ENCODE measurements at places on chromosomes 5 and 9. TPM values are rescaled to one million over a fixed set of nuclear protein-coding genes. Genes with fewer than 3 reads are reported as not detected.
A peak's percentile ranks its signal among the peaks of the same experiment; 100 is the strongest.

DNA sequence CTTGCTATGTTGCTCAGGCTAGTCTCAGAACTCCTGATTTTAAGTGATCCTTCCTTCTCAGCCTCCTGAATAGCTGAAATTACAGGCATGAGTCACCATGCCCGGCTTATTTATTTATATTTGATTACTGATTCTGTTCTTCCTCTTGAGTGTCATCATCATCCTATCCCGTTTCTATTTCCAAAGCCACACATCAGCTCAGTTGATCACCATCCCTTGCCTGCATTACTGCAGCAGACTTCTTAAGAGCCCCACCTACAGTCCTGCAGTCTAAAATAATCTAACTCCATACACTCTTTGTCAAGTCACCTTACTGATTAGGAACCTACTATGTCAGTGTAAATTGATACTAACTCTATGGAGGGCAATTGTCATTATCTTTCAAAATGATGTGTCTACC is 138.9 kb upstream of the RAI14 start:
- no peaks in the 10 kb centered on the region for H3K36me3 ChIP-seq
- H3K4me1 ChIP-seq = peaks cover 26% of the 10 kb centered on the region

DNA sequence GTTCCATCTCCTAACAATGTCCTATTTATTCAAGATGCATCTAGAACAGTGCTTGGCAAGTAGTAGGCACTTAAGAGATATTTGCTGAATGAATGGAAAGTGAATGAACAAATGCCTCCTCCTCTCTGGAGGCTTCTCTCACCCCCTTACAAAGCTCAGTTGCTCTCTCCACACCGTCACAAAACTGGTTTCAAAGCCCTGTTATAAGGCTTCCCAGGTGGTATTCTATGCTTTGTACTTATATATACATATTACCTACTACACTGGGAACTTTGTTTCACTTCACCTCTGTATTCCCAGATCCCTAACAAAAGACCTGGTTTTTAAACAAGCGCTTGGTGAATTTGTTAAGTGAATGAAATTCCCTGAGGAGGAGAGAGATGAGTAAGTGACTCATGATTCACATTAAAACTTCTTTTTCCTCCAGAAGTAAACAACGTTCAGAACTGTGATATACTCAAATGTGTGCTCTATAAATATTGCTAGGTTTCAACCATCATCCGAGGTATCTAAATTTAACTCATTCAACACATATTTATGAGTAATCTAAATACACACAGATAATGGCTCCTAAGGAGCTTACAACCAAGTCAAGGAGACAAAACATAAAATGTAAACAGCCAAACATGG is 36.0 kb downstream of the DENND1A start:
- no peaks in the 10 kb centered on the region for H3K27me3 ChIP-seq
- H3K4me3 ChIP-seq = no peak overlapping the region
- H3K4me1 ChIP-seq = no peaks in the 10 kb centered on the region
- DNase-seq = no peak
- no peak overlapping the region for H3K27ac ChIP-seq

DNA sequence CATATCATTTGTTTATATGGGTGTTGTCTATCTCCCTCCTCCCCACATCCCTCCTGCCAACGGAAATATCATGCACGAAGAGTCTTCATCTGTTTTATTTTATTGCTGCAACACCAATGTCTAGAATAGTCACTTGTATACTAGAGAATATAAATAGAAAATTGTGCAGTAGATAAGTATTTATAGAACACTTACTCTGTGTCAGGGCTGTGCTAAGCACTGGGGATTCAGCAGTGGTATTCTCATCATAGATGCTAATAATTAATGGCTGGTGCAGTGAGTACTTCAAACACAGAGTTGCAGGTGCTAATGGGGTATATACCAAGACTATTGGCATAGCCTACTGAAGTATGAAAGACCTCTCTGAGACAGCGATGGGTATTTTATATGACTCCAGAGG is 353.5 kb upstream of the CDH6 start:
- no peak overlapping the region for H3K27ac ChIP-seq
- no peak overlapping the region for H3K4me3 ChIP-seq
- no peaks in the 10 kb centered on the region for H3K4me1 ChIP-seq
- H3K27me3 ChIP-seq = no peaks in the 10 kb centered on the region
- DNase-seq = no peak

DNA sequence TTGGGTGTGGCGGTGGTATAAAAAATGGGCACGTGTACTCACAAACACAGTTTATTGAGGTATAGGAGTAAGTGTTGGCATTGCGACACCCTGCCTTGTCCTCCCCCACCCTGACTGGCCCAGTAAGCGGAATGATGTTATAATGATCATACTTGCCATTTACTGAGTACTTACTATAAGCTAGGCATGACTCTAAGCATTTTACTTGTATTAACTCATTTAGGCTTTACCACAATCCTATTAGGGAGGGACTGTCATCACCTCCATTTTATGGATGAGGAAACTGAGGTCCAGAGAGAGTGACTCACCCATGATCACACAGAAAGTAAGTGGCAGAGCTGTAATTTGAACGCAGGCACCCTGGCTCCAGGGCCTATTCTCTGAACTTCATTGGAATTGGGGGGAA is 2.3 kb downstream of the SMIM3 start:
- no peaks in the 10 kb centered on the region for H3K36me3 ChIP-seq
- H3K27ac ChIP-seq = peak overlapping the region; percentile 97
- peak overlapping the region; percentile 68 for H3K4me3 ChIP-seq
- no peak for DNase-seq
- peaks cover 26% of the 10 kb centered on the region for H3K4me1 ChIP-seq

DNA sequence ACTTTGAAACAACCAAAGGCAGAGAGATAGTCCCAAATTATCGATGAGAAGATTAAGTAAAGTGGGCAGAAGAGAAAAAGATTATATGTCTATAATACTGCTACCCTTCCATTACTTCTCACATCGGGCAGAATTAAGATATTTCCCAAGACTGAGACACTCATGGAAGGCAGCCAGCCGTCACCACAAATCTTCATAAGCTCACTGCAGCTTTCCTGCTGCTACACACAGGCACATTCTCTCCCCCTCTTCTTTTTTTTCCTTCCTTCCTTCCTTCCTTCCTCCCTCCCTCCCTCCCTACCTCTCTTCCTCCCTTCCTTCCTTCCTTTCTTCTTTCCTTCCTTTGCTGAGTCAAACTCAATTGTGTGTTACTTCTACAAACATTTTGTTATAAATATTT is 58.7 kb upstream of the SPATA31C2 start:
- no peak for DNase-seq
- no peak overlapping the region for H3K27ac ChIP-seq
- H3K4me3 ChIP-seq = no peak overlapping the region
- H3K27me3 ChIP-seq = no peaks in the 10 kb centered on the region
- H3K36me3 ChIP-seq = no peaks in the 10 kb centered on the region

DNA sequence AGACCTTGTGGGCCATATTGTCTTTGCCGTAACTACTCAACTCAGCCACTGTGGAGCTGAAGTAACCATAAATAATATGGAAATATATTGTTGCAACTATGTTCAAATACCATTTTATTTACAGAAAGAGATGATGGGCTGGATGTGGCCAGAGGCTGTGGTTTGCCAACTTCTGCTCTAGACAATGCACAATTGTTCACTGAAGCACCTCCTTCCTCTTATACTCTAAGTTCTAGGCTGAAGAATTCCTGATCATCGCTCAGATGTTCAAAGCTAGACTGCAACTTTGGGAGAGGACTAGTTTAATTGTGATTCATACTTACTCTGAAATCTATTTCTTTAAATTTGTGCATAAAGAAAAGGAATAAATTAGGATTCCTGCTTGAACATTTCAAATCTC is 245.0 kb downstream of the TAF11L14 start:
- no peaks in the 10 kb centered on the region for H3K4me1 ChIP-seq
- no peaks in the 10 kb centered on the region for H3K27me3 ChIP-seq
- no peak for DNase-seq
- no peaks in the 10 kb centered on the region for H3K36me3 ChIP-seq

DNA sequence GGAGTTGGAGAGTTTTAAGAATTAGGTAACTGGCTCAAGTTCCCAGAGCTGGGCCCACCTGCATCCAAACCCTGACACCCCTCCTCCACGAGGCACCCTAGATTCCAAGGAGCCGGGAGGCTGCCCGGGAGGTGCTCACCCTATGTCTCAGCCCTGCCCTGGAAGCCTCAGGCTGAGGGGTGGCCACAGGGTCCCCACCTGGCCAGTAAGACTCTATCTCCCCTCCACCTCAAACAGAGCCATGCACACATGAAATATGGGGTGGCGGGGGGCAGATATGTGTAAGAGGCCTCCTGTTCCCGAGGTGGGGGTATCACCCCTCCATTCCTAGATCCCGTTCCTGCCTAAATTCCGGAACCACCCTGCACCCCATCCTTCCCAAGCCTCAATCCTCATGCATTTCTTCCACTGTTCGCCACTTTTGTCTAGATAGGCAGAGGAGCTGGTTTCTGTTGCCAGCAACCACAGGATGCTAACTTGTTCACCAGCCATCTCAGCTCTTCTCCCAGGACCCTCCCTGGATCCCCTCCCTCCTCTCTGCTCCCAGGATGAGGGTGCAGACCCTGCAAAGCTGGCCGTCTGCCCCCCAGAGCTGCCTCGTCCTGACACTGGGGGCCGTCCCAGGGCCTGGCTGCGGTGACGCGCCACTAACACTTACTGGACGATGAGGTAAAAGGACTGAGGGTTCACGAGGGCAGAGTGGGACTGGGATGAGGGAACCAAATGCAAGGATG is 44.1 kb downstream of the COL23A1 start:
- no peak overlapping the region for H3K4me3 ChIP-seq
- no peak for DNase-seq
- H3K27ac ChIP-seq = no peak overlapping the region
- H3K27me3 ChIP-seq = no peaks in the 10 kb centered on the region
- peaks cover 6% of the 10 kb centered on the region for H3K4me1 ChIP-seq

DNA sequence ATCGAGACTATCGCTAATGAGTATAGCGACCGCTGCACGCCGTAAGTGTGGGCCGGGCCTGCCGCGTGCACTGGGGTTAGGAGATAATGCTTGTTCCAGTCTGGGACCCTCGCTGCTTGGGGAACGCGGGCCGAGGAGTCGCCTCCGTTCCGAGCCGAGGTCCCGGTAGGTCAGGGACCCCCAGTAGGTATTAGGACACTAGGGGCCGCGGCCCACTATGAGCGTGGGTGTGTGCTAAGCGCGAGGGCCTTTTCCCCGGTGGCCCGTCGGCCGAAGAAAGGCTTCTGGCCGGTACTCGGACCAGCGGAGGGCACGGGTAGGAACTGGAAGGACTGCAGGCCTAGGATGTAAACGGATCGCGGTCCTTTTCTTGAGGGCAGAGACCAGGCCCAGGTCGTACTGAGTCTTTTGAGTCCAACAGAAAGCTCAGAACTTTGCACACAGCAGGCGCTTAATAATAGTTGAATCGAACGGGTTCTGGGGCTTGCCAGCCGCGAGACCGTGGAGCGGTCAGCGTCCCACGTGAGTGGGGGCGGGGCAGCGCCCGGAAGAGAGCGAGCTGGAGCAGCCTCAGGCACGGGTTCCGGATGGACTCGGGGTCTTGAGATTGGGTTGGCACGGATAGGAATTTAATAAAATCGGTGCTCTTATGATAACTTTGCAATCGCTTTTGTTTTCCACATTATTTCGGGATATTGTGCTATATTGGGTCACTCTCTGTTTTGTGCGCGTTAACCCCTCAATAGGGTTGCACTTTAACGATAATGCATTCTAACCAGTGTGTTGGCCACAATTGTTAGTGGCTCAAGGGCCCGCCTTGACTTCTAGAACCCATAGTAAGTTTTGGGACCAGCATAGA is 733 bp downstream of the HSPA4 start:
- peak overlapping the region; percentile 98 for H3K27ac ChIP-seq
- peak overlapping the region; percentile 92 for H3K4me3 ChIP-seq
- H3K27me3 ChIP-seq = no peaks in the 10 kb centered on the region
- no peaks in the 10 kb centered on the region for H3K4me1 ChIP-seq
- no peaks in the 10 kb centered on the region for H3K36me3 ChIP-seq

- H3K4me3 ChIP-seq = no peak overlapping the region
- H3K27me3 ChIP-seq = no peaks in the 10 kb centered on the region
- DNase-seq = no peak
- no peaks in the 10 kb centered on the region for H3K36me3 ChIP-seq
- no peaks in the 10 kb centered on the region for H3K4me1 ChIP-seq
- H3K27ac ChIP-seq = no peak overlapping the region
These were observed 81.0 kb upstream of the EQTN start for GRCh38 chr9:27377811-27378456.

GRCh38 chr9:104820336-104820735 is 56.4 kb downstream of the NIPSNAP3B start:
- no peaks in the 10 kb centered on the region for H3K4me1 ChIP-seq
- peaks cover 99% of the 10 kb centered on the region for H3K36me3 ChIP-seq
- no peak overlapping the region for H3K4me3 ChIP-seq
- DNase-seq = no peak

- H3K27ac ChIP-seq = no peak overlapping the region
- H3K4me3 ChIP-seq = no peak overlapping the region
- no peak for DNase-seq
- H3K36me3 ChIP-seq = no peaks in the 10 kb centered on the region
- no peaks in the 10 kb centered on the region for H3K27me3 ChIP-seq
These were observed 115.4 kb downstream of the FBN2 start for GRCh38 chr5:128422612-128423011.

- no peak overlapping the region for H3K4me3 ChIP-seq
- DNase-seq = no peak
- peaks cover 5% of the 10 kb centered on the region for H3K4me1 ChIP-seq
- H3K36me3 ChIP-seq = no peaks in the 10 kb centered on the region
- no peaks in the 10 kb centered on the region for H3K27me3 ChIP-seq
- peak overlapping the region; percentile 70 for H3K27ac ChIP-seq
These were observed 117.9 kb downstream of the ZSWIM6 start for GRCh38 chr5:61449804-61450492.

GRCh38 chr5:134451936-134452505 is 40.3 kb upstream of the CDKN2AIPNL start:
- no peak overlapping the region for H3K4me3 ChIP-seq
- no peaks in the 10 kb centered on the region for H3K27me3 ChIP-seq

DNA sequence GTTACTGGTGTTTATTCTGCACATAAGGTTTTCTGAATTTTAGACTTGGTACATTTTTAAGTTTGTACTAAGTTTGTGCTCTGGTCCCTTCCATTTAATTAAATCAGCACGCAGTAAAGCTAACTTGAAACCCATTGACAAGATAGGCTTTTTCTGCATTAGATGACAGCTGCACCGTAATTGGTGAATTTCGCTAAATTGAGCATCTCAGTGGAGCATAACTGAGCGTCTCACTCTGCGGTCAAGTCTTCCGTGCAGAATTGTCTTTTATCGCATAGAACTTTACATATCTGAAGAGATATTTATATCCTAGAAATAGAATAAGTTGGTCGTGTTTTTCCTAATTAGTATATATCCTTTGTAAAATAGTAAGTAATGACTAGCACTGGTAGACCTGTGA is 4.1 kb downstream of the SUB1 start:
- DNase-seq = no peak
- no peak overlapping the region for H3K27ac ChIP-seq

- H3K27ac ChIP-seq = peak overlapping the region; percentile 83
- peaks cover 10% of the 10 kb centered on the region for H3K4me1 ChIP-seq
- H3K27me3 ChIP-seq = no peaks in the 10 kb centered on the region
- no peaks in the 10 kb centered on the region for H3K36me3 ChIP-seq
- H3K4me3 ChIP-seq = peak overlapping the region; percentile 84
These were observed 16.1 kb downstream of the GBGT1 start for GRCh38 chr9:133147412-133148198.

ARL14EPL gene
- not detected for total RNA-seq

GPR151 gene
- total RNA-seq = not detected

SYNPO gene
- 128 TPM for total RNA-seq

C5orf52 gene
- total RNA-seq = not detected

AMBP gene
- total RNA-seq = 6.6 TPM

ARSI gene
- total RNA-seq = not detected

NR6A1 gene
- total RNA-seq = 0.53 TPM

OR1Q1 gene
- total RNA-seq = not detected

NDUFS6 gene
- total RNA-seq = 29.8 TPM

TTC23L gene
- total RNA-seq = not detected

ECSCR gene
- 51.6 TPM for total RNA-seq

IFNB1 gene
- not detected for total RNA-seq
